ENCODE measurements at places on chromosomes 12 and 14.
A peak's percentile ranks its signal among the peaks of the same experiment; 100 is the strongest.

DNA sequence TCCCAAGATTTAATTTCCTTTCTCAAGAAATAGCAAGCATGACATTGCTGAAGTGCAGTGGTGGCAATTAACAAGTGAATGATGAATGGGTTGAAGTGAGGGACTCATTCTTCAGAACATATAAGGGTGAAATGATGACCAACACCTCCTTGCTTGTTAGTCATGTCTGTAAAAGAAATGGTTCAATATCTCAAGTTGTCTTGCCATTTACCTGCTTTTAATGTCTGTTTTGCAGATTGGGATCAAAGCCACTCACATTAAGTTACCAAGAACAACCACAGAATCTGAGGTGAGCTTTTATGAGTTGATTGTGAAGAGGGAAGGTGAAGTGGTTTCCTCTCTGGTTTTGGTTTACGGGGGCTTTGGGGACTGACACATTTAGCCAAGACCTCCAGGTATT lies 24.1 kb downstream of the MTHFD1 start:
- no peak for DNase-seq

- no peak for DNase-seq
These were observed 315.6 kb upstream of the ATP2B1 start for GRCh38 chr12:90024262-90024661.

DNA sequence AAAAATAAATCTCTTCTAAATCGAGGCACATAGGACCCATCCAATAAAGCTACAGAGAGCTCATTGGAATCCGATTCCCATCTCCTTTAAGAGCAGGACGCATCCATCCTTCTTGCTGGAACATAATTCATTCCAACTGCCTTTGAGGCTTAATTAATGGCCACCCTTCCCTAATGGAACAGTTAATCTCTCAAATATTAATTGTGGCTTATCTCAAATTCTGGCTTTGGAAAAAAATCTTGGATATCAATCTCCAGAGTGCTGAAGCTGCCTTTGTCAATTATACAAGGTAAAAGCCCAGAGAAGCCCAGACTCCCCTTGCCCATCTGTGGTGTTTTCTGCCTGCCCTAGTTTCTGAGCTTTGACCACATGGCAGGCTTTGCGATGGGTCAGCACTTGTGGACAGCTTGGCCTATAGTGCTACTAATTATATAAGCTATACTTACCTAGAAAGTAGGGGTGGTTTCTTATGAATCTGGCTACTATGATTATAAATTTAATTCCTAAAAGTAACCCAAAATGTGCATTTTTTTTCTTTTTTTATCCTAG lies 246.3 kb downstream of the NUAK1 start:
- no peak for DNase-seq

DNA sequence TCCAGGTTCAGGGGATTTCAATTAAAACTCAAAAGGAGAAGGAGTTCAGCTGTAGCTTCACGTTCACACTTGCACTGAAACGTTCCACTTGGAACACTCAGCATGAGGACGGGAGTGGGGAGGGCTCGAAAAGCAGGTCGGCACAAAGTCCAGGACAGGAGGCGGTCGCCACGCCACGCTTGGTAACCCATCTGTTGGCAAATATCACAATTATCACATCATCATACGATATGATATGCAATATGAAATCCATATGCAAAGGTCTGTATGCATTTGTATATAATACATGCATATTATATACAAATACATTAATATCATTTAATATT lies 17.2 kb downstream of the ADGRD1 start:
- DNase-seq: no peak

- peak; percentile 74 for DNase-seq
These were observed 35.9 kb downstream of the FBLN5 start for GRCh38 chr14:91911474-91912032.

GRCh38 chr14:26382901-26383685 lies 214.7 kb downstream of the NOVA1 start:
- no peak for DNase-seq

- no peak for DNase-seq
These were observed 3.2 kb upstream of the TDG start for GRCh38 chr12:103962493-103962892.

- DNase-seq: no peak
These were observed 118.6 kb upstream of the GRIN2B start for GRCh38 chr12:14099994-14100393.

DNA sequence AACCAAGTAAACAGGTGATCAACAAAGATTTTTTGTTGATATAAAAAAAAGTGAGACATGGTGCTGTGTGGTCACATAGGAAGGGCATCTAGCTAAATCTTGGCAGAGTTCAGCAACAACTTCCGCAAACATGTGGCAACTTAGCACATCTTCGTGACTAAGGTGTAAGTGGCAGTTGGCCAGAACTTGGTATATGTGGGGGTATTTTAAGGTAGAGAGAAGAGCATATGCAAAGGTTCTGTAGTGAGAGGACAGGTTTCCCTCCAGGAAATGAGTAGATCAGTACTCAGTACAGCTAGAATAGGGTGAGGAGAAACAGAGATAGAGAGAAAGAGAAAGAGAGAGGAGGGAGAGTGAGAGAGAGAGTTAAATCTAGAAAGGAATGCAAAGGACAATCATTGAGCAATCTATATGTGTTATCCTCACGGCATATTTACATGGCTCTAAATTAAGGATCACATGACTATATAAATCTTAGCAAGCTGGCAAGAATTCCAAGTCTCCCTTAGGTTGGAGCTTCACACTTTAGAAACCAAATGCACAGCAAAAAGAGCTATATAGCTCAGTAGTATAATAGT lies 227.7 kb upstream of the HMGA2 start:
- no peak for DNase-seq

DNA sequence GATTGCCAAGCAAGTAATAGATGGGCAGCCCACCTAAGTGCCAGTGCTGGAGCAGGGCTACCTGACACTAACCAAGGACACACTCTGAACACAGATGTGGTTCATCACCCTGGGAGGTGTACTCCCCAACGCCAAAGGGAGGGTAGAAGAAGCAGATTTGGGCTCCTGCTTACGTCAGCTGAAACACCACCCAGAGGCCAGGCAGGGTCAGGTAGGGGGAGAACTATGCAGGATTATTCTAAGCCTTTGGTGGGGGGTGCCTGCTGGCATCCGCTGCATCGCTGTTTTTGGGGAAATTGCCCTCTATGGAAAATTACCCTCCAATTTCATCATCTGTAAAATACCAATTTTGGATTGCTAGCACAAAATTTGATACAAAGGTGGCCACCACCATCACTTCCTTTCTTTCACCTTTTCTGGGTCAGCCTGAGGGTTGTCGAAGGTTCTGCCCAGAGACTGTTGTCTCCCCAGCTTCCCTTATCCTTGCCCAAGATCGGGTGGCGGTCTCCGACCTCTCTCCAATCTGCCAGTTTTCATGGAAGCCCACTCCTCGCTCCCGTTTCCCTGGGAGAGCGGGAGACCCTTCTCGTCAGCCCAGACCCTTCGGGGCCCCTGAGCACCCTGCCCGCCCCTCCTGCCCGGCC lies 535 bp downstream of the BIN2 start:
- DNase-seq: no peak
